ENCODE measurements at places on chromosomes 13 and 19. TPM values are rescaled to one million over a fixed set of nuclear protein-coding genes. Genes with fewer than 3 reads are reported as not detected.

The NOTCH3 gene
- total RNA-seq: 0.38 TPM

The PSG2 gene
- total RNA-seq: not detected

The MRPS12 gene
- 184 TPM for total RNA-seq

The TMEM147 gene
- 218 TPM for total RNA-seq

The ERICH4 gene
- not detected for total RNA-seq

The CEBPG gene
- 12.8 TPM for total RNA-seq

The CDC42EP5 gene
- 0.93 TPM for total RNA-seq

The ZNF100 gene
- total RNA-seq: 1.7 TPM

The CEACAM16 gene
- not detected for total RNA-seq

The KLK2 gene
- not detected for total RNA-seq

The ENOX1 gene
- total RNA-seq: not detected

The SOX1 gene
- total RNA-seq: 3.4 TPM

The NAXD gene
- 9.4 TPM for total RNA-seq

The ZNF726 gene
- total RNA-seq: 4.9 TPM

The NANOS3 gene
- total RNA-seq: not detected

The GSK3A gene
- 32.2 TPM for total RNA-seq

The LAIR2 gene
- total RNA-seq: not detected

The ZNF557 gene
- total RNA-seq: 1.6 TPM

The NLRP5 gene
- not detected for total RNA-seq

The VPS36 gene
- total RNA-seq: 9.1 TPM

The ZNF223 gene
- 3.2 TPM for total RNA-seq

The CCNE1 gene
- total RNA-seq: 33.0 TPM

The GJB6 gene
- not detected for total RNA-seq

The C5AR2 gene
- not detected for total RNA-seq

The CAPNS1 gene
- total RNA-seq: 218 TPM

The C5AR1 gene
- 3.1 TPM for total RNA-seq

The KCNN1 gene
- not detected for total RNA-seq

The RNF225 gene
- total RNA-seq: not detected

The MBD3L2 gene
- total RNA-seq: not detected

Data from Caki2 (cell line).